ENCODE measurements at places on chromosomes 11 and 22.

DNA sequence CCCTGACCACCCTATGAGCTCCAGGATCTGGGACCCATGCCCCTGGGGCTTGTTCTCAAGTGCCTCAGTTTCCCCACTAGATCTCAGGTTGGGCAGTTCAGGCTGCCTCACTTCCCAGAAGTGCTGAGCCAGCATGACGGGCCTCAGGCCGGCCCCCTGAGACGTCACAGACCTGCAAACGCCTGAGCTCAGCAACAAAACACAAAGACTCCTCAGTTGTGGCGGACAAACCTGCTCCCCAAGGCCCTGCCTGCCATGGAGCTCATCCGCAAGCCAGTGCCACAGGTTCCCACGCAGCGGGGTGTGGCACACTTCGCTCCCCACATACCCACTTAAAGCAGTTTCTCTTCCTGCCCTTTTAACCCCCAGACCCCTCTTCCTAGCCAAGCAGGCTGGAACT, 45.2 kb downstream of the NECTIN1 start:
- DNase-seq = no peak

DNA sequence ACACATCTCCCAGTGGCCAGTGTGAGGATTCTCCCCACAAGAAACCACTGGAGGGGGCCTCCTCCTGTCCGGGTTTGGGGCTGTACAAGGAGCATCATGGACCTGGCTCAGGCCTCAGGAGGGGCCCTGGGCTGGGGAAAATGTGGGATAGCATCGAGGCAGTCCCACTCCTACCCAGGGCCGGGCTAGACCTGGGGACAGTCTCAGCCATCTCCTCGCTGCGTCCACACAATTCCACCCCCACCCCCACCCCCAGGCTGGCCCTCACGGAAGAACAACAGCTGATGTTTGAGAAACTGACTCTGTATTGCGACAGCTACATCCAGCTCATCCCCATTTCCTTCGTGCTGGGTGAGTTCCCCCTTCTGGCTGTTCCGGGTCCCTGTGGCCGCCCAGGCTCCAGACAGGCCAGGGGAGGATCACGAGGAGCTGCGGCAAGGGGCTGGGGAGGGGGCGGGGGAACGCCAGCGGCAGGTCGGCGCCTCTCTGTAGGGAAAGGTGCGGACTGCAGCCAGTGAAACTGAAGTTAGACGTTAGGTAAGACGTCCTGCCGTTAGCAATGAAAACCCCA, 4.8 kb downstream of the BEST1 start:
- DNase-seq = peak; percentile 48

GRCh38 chr22:41911001-41911611, 3.8 kb downstream of the SHISA8 start:
- DNase-seq = no peak

DNA sequence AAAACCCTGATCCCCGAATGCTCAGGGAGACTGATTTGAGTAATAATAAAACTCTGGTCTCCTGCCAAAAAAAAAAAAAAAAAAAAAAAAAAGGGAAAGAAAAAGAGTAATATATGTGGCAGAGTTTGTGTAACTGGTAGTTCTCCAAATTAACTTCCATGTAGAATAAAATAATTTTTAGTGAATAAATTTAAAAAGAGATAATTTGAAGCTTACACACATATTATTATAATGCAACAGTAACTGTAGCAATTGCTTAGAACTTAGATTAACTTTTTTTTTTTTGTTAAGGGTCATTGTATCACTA, 11.0 kb upstream of the MRPL17 start:
- no peak for DNase-seq

DNA sequence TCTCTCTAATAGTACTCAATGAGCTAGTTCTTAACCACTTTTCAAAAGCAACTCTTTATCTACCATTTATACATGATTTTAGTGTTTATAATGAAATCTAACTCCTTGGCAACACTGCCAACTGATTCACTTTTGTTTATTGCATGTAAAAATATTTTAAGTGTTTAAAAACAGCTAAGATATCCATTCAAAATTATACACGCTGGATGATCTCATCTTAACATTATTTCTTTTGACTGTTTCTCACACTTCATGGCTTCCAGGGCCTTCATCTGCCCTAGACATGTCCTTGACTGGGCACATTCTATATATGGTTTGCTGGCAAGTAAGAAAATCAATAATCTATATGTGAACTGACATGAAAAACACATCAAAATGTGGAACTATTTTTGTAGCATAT, 414.6 kb upstream of the LUZP2 start:
- DNase-seq = no peak

- DNase-seq = no peak
Measured at GRCh38 chr22:27995801-27996528, 76.9 kb upstream of the PITPNB start.

DNA sequence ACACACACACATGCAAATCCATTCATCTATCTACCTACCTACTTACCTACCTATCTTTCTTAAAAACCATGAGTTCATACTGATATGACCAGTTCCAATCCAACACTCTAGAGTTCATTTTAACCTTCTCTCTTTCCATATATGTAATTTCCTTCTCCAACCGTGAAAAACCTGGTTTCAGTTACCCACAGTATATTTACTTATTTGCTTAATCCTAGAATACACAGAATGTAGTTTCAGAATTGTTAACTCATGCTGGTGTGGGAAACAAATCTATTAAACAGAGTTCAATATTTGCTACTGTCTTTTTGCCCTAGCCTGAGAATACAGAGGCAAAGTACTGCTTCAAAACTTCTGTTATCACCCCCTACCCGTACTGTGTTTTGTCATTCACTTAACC, 101.3 kb downstream of the RRM1 start:
- DNase-seq = no peak

DNA sequence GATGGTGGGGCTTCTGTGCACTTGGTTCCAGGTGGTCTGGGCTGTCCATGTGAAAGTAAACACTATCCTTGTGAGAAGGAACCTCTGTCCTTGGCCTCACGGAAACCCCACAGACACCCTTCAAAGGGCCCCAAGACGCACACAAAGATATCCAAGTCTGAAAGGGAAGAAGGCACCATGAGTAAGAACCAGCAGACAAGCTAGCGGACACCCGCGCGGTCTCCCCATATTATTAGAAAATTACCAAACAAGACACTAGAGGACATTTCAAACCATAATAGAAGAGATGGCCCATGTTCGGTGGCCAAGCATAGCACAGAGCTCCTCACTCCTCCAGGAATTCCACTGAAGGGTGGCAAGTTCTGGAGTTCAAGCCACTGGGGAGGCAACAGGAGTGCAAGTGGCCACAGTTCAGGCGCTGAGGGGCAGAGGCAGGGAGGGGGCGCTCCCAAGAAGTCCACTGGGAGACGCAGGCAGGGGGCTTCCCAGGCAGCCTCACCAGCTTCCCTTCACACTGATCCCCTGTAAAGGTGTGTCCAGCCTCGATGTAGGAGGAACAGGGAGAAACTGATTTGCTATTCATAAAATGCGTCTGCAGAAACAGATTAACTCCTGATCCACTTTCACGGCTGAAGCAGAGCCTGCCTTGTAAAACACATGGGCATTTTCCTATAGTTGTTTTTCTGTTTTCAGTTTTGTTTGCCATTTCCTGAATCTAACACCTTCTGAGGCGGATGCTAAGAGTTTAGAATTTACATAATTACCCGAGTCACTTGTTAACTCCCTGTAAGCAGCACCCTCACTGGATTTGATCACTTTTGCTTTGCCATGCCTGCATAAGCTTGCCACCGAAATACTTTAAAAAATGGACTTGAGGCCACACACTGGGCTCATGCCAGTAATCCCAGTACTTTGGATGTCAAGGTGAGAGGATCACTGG, 9.1 kb upstream of the PPARA start:
- DNase-seq = no peak

- no peak for DNase-seq
Measured at GRCh38 chr11:103633819-103634590, 402.4 kb upstream of the DDI1 start.

- DNase-seq = no peak
Measured at GRCh38 chr11:72972496-72973128, 158.4 kb downstream of the ATG16L2 start.

DNA sequence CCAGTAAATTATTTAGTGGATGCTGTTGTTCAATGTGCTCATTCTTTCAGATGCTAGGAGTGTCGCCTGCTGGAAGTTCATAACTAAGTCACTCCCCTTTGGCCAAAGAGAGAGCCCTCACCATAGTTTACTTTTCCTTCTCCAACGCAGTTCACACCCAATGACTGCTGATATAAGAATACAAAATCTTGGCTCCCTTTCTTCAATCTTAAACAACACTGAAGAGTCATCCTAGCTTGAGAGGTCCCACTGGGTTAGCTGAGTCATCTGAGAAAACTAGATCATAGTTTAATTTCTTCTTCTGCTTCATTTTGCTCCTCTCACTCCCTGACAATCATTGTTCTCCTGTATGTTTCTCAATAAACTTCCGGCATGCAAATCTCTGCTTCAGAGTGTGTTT, 5.4 kb upstream of the OR52L1 start:
- DNase-seq = no peak

DNA sequence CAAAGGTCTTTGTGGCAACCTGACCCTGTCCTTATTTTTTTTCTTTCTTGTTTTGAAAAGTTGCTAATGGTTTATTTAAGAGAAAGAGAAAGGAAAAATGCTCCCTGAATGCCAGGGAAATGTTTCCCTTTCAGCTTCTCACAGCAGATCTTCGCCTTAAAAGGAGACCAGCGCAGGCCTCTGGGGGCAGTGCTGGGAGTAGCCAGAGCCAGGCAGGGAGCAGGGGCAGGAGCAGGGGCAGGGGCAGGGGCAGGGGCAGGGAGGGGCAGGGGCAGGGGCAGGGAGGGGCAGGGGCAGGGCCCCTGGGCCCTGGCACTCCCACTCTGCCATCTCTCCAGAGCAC, 5.1 kb downstream of the MOB2 start:
- no peak for DNase-seq

- DNase-seq = no peak
Measured at GRCh38 chr22:19841641-19842392, 12.9 kb downstream of the GNB1L start.

DNA sequence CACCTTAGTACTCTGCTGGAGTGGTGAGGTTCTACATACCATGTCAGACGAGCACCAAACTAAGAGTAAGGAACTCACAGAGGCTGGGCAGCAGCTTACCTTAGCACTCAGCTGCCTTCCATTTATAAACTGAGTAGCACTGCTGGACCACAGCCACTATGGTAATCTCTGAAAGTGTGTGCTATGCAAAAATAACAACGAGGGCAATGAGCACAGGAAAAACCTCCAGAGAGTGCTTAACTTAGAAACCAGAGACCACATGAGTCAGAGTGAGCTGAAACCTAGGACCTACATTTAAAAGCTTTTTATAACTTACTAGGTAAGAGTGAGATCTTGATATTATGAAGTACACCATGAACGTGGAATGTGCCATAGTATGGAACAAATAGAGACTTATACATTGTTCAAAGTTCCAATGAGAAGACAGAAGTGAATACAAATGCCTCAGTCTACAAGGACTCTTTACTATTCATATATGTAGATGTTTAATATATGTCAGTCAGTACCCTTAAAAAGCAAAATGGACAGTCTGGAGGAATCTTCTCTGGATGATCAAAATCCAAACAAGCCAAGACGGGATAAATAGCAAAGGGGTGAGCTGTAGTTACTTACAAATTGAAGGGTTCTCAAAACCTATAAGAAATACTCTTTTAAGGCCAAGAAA, 17.2 kb upstream of the CD59 start:
- no peak for DNase-seq

DNA sequence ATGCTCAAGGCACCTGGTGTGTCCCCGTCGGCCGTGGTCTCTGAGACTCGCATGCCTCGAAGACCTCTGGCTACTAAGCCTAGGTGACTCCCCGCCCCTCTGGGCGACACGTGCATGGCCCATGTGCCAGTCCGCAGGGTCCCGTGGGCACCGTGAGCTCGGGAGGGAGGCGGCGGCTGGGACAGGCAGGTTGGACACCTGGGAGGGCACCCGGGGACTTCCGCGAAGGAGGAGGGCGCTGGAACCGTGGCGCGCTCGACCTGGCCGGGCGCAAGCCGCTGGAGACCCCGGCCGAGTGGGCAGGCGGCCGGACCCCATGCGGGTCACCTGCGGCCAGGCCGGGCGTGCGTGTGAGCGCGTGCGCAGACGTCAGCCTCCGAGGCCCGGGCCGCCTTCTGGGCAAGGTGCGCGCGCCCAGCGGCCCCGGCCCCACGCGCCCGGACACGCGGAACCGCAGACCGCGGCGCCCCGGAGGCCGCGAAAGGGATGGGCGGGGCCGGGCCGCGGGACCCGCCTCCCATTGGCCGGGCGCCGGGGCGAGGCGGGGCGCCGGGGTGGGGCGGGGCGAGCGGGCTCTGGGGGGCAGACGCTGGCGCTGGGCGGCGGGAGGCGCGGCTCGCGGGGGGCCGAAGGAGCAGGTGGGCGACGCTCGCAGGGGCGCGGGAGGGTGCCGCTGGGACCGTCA, 579 bp upstream of the RASD2 start:
- DNase-seq = no peak

DNA sequence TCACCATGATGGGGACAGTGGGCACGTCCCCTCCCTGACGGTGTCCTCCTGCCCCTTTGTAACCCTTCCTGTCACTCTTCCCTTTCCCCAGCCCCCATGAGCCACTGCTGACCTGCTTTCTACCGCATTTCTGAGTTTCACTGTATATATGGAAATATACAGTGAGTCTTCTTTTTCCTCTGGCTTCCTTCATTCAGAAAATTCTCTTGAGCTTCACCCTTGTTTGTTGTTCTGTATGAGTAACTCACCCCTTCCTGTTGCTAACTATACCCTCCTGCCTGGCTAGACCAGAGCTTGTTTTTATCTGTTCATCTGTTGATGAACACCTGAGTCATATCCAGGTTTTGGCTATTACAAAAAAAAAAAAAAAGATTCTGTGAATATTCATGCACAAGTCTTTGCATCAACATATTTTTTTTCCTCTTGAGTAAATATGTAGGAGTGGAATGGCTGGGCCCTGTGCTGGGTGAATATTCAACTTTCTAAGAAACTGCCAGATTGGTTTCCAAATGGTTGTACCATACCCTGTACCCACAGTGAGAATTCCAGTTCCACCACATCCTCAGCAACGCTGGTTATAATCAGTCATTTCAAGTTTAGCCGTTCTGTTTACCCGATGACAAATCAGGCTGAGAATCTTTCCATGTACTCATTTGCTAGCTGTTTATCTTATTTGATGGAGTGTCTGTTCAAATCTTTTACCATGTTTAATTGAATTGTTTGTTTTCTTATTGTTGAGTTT, 62.0 kb downstream of the IGF2 start:
- DNase-seq = peak; percentile 34

GRCh38 chr22:20641198-20641892, 132.6 kb upstream of the SERPIND1 start:
- DNase-seq = no peak

DNA sequence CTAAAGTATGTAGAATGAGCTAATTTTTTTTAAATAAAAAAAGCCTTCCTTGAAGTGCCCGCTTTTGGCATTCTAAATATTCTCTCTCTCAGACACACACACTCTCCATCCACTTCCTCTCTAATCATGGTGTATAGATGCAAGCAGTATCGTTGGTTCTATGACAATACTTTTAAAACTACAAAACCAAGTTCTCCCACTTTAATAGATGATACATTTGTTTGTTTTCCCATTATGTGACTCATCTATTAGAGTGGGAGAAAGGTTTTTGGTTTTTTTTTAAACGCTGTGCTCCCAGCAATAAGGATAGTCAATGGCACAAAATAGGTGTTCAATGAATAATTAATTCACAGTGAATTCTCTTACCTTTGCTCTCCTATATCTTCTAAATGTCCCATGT, 44.6 kb downstream of the FZD4 start:
- DNase-seq = no peak

All from posterior cingulate gyrus (tissue), 11 donors.